ENCODE measurements at places on chromosomes 1 and 21.

GRCh38 chr1:27543284-27543683 is 53.3 kb upstream of the WASF2 start:
- no peak for DNase-seq

DNA sequence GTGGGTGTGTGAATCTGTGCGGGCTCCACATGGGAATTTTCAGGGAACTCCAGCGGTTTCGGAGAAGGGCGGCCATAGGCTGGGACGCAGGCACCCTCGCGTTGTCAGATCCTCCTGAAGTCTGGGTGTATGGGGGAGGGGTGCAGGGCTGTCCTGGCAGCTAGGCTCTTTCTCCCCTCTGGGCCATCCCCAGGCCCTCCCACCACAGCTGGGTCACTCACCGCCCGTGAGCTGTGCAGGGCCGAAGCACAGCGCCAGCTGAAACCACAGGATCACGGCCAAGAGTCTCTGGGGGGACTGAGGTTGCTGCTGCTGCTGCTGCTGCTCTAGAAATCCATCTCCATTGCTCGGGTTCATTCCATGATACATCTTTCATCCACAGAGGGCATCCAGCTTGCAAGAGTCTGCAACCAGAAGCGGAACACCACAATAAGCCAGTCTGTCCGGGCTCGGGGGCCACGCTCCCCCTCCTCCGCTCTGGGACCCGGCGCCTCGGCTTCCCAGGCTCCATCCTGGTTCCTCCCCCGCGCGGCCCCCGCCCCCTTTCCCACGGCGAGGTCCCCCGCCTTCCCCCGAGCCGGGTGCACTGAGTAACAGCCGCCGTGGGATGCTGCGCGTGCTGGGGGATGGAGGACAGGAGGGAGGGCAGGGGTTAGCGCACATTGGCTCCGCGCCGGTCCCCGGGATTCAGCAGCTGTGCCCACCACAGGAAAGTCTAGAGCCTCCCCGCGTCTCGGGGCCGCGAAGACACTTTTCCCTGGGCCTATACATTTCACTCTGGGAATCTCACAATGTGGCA is 720 bp downstream of the SUSD4 start:
- DNase-seq, result no peak

GRCh38 chr1:220563564-220563963 is 35.6 kb downstream of the MARK1 start:
- no peak for DNase-seq

DNA sequence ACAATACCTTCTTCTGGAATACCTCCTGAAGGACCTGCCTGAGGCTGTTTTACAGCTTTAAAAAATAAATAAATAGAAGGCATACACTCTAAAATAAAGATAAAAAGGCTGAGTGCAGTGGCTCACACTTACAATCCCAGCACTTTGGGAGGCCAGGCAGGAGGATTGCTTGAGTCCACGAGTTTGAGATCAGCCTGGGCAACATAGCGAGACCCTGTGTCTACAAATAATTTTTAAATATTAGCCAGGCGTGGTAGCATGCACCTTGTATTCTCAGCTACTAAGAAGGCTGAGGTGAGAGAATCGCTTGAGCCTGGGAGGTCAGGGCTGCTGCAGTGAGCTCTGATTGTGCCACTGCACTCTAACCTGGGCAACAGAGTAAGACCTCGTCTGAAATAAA is 75.0 kb downstream of the OSBPL9 start:
- no peak for DNase-seq

GRCh38 chr1:159843459-159843858 is 16.8 kb downstream of the SLAMF8 start:
- no peak for DNase-seq

DNA sequence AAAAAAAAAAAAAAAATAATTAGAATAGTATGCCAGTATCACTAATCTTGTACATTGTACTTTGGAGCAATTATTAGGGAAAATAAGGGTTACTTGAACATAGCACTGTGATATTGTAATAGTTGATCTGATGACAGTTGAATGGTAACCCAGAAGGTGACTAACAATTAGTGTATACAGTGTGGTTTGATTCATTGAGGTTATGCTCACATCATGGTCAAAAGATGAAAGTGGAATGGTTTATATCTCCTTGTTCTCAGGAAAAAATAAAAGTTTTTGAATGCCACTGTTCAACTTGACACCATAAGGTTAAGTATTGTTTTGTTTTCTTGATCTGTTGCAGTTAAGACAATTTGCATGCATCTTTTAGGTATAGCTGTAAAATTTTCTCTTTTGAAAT is 87.0 kb downstream of the GPR52 start:
- DNase-seq, result peak; percentile 60

DNA sequence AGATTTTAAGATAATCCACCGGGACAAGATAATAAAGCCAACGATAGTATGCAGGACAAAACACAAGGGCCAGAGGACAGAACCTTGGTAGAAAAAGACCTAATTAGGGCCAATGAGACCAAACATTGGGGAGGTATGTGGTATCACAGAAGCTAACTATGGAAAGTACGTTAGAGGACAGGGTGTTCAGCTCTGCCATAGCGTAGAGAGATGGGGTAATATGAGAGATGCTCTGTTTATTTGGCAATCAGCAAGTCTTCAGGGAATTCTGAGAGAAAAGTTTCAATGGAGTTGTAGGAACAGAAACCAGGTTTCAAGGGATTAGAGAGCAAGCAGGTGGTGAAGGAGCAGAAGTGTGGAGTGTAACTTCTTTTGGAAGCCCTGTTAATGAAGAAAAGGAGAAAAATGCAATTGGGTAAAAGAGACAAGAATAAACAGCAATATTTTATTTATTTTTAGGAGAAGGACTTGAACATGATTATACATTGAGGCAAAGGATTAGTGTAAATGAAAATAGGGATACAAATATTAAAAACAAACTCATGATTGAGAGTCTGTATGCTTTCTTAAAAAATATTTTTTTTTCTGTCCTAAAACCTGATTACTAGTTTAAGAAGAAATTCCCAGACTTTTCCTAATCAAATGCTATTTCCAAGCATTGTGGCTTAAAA is 24.0 kb downstream of the EEIG2 start:
- DNase-seq, result no peak

GRCh38 chr1:147919896-147920295 is 8.3 kb upstream of the GPR89B start:
- DNase-seq, result no peak

DNA sequence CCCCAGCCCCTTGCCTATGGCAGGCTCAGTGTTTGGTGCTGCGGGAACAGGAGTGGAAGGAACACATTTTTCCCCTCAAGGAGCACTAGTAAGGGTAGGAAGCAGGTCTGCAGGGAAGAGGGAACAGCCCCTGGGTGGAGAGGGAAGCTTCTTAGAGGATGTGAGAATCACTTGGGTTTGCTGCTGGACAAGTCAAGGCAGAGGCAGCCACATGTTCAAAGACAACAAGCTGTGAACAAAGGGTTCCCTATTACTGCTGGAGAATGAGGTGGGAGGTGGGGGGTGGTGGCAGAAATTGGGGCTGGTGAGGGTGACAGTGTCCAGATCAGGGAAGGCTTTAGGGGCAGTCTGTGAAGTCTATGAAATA is 24.8 kb upstream of the CITED4 start:
- peak; percentile 95 for DNase-seq
